ENCODE measurements at places on chromosomes 4 and X.

DNA sequence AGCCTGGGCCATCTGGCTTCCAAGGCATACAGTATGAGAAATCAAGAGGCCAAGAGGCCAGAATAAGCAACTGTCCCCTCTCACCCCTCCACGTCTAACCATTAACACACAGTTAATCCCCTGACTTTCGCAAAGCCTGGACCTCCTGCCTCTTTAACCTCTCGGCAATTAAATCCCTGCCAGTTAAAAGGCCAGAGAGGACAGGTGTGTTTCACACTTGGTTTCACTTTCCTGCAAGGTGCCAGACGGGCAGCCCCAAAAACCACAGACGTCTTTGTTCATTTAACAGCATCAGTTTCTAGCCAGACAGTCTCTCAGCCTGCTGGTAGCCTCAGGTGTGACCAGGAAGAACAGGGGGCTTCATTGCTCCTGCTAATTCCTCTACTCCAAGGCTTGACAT is 91.1 kb upstream of the KIT start:
- DNase-seq, result no peak

DNA sequence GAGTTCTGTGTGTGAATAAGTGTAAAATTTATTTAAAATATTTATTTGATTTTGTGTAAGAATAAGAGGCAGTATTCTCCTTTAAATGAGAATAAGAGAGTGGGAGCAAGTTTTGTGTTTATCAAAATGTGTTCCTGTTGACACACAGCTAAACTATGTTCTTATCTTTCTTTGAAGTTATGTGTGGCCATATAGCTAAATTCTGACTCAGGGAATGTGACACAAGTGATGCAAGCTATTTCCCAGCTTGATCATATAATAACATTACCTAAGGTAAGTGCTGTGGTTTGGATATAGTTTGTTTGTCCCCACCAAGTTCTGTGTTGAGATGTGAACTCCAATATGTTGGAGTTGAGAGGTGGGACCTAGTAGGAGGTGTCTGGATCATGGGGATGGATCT is 740.0 kb upstream of the IGFBP7 start:
- DNase-seq, result no peak

- DNase-seq, result no peak
These were observed 54.7 kb downstream of the VSIG4 start for GRCh38 chrX:65985211-65985610.

DNA sequence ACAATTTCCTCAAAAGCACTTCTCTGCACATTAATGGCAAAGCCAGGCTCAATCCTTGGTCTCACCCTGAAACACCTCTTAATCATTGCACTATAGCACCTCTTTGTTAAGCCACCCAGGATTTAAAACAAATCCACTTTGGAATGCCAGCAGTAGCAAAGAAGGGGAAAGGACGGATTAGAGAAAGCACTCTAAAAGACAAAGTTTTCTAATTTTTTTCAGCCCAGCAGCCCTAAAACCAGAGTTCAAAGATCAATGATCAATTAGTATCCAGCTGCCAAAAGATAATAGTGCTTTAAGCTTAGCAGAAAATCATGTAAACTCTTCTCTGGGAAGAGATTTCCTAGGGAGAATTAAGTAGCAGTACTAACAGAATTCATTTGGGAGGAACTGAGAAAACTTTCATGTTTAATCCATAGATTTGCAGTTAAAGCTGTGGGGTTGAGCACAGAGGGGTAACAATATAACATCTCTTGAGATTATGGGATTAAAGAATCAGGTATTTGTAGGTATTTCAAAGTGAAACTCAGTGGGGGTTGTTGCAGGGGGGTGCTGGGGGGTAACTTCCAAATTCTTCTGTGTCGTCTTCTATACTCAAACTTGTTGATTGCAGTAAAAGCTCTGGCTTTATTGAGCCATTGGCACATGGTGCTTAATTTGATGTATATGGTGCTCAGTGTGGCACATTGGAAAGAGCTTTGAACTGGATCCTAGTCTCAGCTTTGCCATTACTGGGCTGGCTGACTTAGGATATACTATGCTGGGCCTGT is 61.8 kb downstream of the LRRC66 start:
- no peak for DNase-seq

DNA sequence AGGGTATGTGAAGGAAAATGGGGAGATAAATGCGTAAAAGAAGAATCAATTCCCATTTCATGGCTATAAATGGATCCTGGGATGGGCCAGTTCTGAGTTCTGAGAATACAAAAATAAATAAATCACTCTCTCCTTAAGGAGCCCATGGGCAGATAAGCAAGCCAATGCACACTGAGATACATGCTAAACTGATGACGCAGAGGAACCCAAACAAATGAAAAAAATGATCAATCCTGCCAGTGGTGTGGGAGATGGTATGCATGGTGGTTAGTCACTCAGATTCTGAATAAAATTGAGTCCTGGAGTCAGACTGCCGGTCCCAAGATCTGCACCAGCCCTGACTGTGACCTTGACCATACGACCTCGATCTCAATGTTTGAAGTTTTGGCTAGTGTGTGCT is 59.7 kb downstream of the NEIL3 start:
- DNase-seq, result no peak

DNA sequence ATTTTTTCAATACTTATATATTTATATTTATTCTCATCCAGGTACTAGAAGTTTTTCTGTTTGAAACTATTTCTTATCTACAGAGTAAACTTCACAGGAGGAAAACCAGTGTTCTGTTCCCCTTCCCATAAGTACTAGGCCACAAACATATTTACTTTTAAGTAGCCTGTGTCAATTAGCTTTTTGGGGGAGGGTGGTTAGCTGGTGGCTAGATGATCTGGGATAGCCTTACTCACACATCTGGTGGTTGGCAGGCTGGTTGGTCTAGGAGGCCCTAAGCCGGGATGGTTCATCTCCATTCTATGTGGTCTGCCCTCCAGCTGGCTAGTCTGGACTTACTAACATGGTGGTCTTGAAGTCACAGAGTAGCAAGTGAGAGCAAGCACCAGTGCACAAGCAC is 6.2 kb downstream of the JADE3 start:
- DNase-seq, result no peak

- DNase-seq, result no peak
These were observed 1.3 kb downstream of the TMEM165 start for GRCh38 chr4:55397126-55397436.

GRCh38 chr4:122783301-122784215 is 43.1 kb upstream of the FGF2 start:
- DNase-seq, result no peak

- no peak for DNase-seq
These were observed 82.8 kb upstream of the TCEAL2 start for GRCh38 chrX:102042372-102043325.

GRCh38 chr4:175947117-175947722 is 118.4 kb upstream of the WDR17 start:
- DNase-seq, result no peak

DNA sequence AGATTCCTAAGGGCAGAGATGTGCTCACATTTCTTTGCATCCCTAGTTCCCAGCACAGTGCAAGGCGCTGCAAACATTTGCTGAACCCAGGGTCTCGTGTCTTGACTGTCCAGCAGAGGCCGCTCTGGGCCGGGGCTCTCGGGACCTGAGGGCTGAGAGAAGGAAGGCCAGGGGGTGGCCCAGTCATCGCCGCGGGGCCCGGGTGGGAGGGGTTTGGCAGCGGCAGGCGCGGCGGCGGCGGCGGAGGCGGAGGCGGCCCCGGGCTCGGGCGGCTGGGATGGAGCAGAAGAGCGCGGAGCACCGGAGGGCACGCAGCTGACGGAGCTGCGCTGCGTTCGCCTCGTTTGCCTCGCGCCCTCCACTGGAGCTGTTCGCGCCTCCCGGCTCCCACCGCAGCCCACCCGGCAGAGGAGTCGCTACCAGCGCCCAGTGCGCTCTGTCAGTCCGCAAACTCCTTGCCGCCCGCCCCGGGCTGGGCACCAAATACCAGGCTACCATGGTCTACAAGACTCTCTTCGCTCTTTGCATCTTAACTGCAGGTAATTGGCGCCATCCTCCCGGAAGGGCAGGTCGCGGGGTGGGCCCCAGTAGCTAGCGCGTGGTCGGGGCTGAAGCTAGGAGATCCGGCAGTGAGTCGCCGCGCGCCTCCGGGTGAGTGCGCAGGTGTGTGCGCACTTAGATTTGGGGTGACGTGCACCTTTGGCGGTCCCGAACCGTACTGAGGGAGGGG is at the start of gene PARM1:
PARM1 (plus strand) TSS at position 285 of the 730 bp plus-strand sequence; CDS start at position 497, 212 bp downstream.
- no peak for DNase-seq

GRCh38 chrX:13287816-13288215 is 32.0 kb downstream of the ATXN3L start:
- DNase-seq, result no peak

DNA sequence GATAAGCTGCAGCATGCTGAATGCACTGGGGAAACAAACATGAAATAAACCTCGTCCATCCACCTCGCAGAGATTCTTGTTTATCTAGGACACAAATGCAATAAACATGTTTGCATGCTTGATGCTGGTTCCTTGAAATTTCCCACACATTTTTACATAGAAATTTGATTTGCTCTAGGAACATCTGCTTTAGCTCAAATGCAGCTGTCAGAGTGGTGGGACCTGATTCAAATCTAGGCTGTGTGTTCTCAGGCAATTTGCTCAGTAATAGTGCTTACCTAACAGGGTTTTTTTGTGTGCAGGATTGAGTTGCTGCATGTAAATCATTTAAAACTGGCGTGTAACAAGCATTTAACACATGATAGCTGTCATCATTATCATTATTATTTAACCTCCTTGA is 293.1 kb downstream of the QDPR start:
- DNase-seq, result no peak

GRCh38 chrX:68659786-68660185 is 12.3 kb downstream of the STARD8 start:
- no peak for DNase-seq

DNA sequence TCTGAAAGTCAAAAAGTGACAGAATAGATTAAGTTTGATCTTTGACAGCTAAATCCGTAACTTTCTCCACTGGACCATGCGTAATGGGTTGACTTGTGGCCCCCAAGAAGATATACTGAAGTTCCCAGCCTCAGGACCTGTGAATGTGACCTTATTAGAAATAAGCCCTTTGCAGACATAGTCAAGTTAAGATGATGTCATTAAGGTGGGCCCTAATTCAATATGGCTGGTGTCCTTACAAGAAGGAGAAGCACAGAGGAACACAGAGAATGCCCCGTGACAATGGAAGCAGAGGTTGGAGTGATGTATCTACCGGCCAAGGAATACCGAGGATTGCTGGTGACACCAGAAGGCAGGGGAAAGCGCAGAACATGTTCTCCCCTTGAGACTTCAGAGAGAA is 14.4 kb downstream of the ENPP6 start:
- no peak for DNase-seq

GRCh38 chr4:17335371-17335770 is 176.5 kb downstream of the QDPR start:
- no peak for DNase-seq

- no peak for DNase-seq
These were observed 23.7 kb downstream of the EMCN start for GRCh38 chr4:100494166-100494565.

GRCh38 chrX:14594521-14594920 is 65.2 kb downstream of the GLRA2 start:
- no peak for DNase-seq

GRCh38 chr4:7158081-7158750 is 34.1 kb upstream of the SORCS2 start:
- no peak for DNase-seq

DNA sequence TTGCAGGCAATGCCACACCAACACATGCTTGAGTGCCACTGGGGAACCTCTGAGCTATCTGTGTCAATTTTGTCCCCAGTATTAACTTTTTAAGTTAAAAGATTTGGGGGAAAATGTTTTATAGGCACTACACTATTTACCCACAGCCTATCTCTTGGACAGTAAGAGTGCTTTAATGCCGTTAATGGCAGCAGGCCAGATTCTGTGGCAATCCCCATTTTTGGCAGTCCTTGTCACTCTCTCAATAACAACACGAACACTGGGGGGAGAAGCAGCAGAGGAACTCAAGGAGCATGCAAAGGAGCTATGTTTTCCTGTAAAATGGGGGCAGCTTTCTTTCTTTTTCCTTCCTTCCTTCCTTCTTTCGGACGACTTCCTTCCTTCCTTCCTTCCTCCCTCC is 168.6 kb downstream of the NSUN7 start:
- no peak for DNase-seq

DNA sequence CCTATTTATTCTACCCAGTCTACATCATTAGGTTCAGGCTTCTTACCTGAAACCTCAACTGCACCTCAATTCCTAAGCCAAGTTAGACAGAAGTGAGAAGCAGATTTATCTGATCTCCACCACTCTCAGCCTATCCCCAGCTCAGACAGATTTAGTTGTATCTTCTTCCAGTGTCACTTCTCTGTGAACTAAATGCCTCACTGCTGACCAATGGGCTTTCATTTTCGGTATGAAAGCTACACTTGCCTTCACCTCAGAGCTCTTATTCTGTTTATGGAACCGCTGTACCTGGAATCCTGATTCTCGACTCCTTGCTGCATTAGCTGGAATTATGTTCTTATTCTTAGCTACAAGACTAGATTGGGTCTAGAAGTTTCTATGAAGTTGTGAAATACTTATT is 833.2 kb downstream of the CCSER1 start:
- no peak for DNase-seq

DNA sequence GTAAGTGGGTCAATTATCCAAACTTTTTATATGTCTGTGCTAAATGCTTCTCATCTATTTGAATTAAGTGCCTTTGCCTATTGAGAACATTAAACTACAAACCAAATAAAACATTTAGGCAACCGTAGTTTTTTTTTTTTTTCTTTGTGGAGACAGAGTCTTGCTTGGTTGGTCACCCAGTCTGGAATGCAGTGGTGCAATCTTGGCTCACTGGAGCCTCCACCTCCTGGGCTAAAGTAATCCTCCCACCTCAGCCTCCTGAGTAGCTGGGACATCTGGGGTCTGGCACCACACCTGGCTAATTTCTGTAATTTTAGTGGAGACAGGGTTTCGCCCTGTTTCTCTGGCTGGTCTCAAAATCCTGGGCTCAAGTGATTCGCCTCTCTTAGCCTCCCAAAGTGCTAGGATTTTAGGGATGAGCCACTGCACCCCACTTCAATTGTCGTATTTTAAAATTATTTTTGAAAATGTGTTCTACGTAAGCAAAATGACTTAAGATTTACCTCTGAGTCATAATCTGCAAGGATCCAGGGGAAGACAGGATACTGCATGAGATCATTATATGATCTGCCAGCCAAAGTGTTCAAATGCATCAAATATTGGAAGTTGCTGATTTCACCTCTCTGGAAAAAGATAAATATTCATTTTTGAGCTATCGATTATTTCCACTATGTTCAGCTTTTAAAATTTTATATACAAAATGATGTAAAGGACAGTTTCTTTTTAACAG is 125.6 kb downstream of the CDS1 start:
- DNase-seq, result no peak

DNA sequence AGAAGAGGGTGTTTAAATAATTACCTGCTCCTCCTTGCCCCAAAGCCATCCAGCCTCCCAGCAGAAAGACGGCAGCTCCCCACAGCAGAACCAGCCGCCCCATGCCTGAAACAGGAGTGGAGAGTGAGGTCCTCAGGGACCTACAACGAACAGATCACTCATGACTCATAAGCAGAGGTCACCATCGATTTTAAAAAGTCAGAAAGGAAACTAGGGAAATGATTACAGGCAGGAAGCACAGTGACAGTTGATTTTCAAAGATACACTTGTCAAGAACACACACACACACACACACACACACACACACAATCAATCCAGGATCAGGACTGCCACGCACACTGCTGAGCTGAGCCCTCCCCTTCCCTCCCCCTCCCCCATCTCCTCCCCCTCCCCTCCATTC is at the start of gene CRLF2:
CRLF2 (minus strand) TSS at position 118 of the 400 bp plus-strand sequence; CDS start at position 103, 15 bp downstream.
- no peak for DNase-seq
